T-helper 17 cell (primary cell): ENCODE measurements at places on chromosomes 5 and 9.

GRCh38 chr5:60161340-60161934 is 267.9 kb upstream of the PDE4D start:
- H3K27ac ChIP-seq, result no peak overlapping the region
- H3K4me1 ChIP-seq, result no peaks in the 10 kb centered on the region
- DNase-seq, result no peak
- H3K4me3 ChIP-seq, result no peak overlapping the region
- no peaks in the 10 kb centered on the region for H3K36me3 ChIP-seq

- H3K27me3 ChIP-seq, result peaks cover 5% of the 10 kb centered on the region
- no peak overlapping the region for H3K27ac ChIP-seq
- H3K4me3 ChIP-seq, result no peak overlapping the region
- no peaks in the 10 kb centered on the region for H3K36me3 ChIP-seq
Observed at GRCh38 chr9:109831998-109832658, 52.1 kb downstream of the PALM2AKAP2 start.

DNA sequence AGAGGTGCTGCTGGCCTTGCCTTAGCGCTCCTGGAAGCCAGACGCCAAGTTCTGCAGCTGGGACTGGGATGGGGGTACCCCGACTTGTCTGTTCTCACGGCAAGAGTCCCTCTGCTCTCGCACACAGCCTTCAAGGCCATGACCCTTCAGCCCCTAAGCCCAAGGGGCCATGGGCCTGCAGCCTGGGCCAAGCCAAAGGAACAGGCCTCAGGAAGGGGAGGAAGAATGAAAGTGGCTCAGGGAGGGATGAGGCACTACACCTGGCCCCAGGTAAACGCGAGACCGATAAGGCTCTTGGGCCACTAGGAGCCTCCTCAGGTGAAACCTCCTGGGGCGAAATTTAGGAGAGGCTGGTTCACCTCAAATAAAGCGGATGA is 3.9 kb downstream of the EBF1 start:
- no peak for DNase-seq
- H3K4me1 ChIP-seq, result peaks cover 31% of the 10 kb centered on the region
- no peak overlapping the region for H3K27ac ChIP-seq
- H3K27me3 ChIP-seq, result peaks cover 71% of the 10 kb centered on the region

- no peak overlapping the region for H3K27ac ChIP-seq
- H3K4me3 ChIP-seq, result no peak overlapping the region
- peaks cover 2% of the 10 kb centered on the region for H3K36me3 ChIP-seq
- no peak for DNase-seq
- peaks cover 4% of the 10 kb centered on the region for H3K27me3 ChIP-seq
Observed at GRCh38 chr9:113484258-113484730, 20.8 kb downstream of the RGS3 start.

- no peaks in the 10 kb centered on the region for H3K36me3 ChIP-seq
- no peak overlapping the region for H3K27ac ChIP-seq
- H3K27me3 ChIP-seq, result no peaks in the 10 kb centered on the region
- H3K4me3 ChIP-seq, result no peak overlapping the region
Observed at GRCh38 chr9:84852617-84853301, 183.2 kb downstream of the NTRK2 start.

DNA sequence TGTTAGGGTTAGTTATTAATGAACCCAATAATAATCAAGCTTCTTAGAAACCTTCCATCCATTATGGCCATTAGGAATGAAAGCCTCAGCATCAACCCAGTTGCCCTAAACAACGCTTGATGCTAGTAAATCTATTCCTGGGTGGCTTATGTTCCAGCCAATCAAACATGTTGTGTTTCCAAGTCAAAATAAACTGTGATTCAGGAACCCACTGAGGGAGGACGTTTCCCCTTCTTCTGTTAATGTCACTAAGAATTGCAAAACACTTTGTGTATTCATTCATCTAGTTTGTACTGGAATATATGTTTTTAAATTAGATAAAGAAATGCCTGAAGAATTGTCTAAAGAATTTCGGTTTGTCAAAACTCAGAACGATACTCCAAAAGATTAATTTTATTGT is 142.5 kb upstream of the MSX2 start:
- H3K27ac ChIP-seq, result no peak overlapping the region
- DNase-seq, result no peak
- H3K4me1 ChIP-seq, result no peaks in the 10 kb centered on the region
- no peaks in the 10 kb centered on the region for H3K36me3 ChIP-seq

- H3K4me3 ChIP-seq, result no peak within 1 kb of the TSS
- no peak for DNase-seq
- H3K4me1 ChIP-seq, result peaks cover 7% of the 10 kb centered on the region
Observed at GRCh38 chr5:141182248-141182647, at the start of gene PCDHB16. Gene PCDHB16, plus strand, starts transcription at chr5:141182387. Its CDS starts 173 bp downstream, at chr5:141182560.

- H3K4me1 ChIP-seq, result peaks cover 2% of the 10 kb centered on the region
- no peaks in the 10 kb centered on the region for H3K27me3 ChIP-seq
- no peak overlapping the region for H3K4me3 ChIP-seq
Observed at GRCh38 chr5:98069876-98070512, 703.5 kb upstream of the RGMB start.
